Transverse colon (tissue), 4 donors: ENCODE measurements at places on chromosomes 7 and 10. TPM values are rescaled to one million over a fixed set of nuclear protein-coding genes. Genes with fewer than 3 reads are reported as not detected.

Gene WNT2
- not detected for total RNA-seq

Gene RBP4
- total RNA-seq, result 3.8 TPM

Gene ARMC3
- not detected for total RNA-seq

Gene SPDYE5
- not detected for total RNA-seq

Gene HOXA1
- total RNA-seq, result 1.9 TPM
